ENCODE measurements at places on chromosomes 2 and 18.
A peak's percentile ranks its signal among the peaks of the same experiment; 100 is the strongest.

GRCh38 chr2:74374509-74375205 is 5.5 kb downstream of the DCTN1 start:
- no peak for DNase-seq

GRCh38 chr2:46200100-46200690 is 97.0 kb upstream of the EPAS1 start:
- no peak for DNase-seq

DNA sequence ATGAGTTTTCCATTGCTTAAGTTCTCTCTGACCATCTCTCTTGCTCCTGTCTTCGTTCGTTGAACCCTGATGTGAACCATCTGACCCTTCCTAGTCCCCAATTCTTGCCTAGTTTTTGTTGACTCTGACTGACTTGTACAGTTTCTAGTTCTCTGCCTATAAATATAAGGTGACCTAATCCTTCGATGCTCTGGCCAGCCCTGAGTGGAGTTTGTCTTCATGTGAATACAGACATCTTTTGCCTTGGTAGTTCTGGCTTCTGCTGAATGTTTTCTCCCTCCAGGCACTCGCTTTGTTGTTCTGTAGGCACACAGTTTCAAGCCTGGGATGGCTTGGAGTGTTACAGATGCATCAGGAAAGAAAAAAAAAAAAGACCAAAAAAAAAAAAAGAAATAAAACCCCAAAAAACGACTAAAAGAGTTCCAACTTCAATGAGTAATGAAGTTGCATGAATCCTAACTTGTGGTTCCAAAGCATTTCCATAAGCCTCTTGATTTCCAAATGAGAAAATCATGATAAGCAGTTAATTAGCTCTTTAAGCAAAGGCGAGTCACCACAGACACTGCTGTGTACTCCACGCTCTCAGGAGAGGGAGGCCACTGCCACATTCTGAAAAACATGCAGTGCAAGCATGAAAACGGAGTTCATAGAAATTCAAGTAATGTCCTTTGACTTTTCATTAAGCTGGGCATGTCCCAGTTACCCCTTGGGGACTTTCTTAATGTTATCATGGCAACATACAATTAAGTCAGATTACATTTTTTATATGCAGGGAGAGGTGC is 165.2 kb downstream of the TDRD15 start:
- DNase-seq, result no peak

- DNase-seq, result no peak
Measured at GRCh38 chr2:43321446-43321845, 95.0 kb upstream of the ZFP36L2 start.

DNA sequence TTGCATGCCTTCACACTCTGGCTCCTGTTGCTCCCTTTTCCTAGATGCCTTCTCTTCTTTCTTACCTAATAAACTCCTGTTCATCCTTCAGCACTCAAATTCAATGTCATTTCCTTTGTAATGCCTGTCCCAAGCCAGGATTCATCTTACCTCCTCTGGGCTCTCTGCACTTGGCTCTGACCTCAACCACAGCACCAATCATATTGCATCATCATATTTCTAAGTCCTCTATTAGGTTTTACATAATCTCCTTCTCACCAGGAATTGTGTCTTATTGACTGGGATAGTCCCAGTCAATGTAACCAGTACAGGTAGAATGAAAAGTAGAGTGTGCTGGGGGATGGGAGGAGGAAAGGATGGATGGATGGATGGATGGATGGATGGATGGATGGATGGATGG is 187.1 kb downstream of the NRP2 start:
- DNase-seq, result no peak

DNA sequence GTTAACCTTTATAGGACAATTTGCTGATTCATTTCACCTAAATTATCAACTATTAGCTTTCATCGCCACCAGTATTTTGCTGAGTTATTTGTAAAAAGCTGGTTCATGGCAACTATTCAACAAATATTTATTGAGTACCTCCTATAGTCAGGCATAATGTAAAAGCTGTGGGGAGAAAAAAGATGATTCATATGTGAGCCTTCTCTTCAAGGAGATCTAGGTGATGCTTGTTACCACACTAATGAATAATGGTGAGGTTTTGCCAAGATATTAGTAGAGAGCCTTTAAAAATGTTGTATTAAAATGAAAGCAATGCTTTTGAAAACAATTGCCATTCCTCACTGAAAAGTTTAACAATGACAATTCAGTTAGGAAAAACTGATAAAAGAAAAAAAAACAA is 187.8 kb downstream of the ANKRD44 start:
- DNase-seq, result no peak

GRCh38 chr18:75378376-75379315 is 48.9 kb downstream of the SMIM21 start:
- no peak for DNase-seq

DNA sequence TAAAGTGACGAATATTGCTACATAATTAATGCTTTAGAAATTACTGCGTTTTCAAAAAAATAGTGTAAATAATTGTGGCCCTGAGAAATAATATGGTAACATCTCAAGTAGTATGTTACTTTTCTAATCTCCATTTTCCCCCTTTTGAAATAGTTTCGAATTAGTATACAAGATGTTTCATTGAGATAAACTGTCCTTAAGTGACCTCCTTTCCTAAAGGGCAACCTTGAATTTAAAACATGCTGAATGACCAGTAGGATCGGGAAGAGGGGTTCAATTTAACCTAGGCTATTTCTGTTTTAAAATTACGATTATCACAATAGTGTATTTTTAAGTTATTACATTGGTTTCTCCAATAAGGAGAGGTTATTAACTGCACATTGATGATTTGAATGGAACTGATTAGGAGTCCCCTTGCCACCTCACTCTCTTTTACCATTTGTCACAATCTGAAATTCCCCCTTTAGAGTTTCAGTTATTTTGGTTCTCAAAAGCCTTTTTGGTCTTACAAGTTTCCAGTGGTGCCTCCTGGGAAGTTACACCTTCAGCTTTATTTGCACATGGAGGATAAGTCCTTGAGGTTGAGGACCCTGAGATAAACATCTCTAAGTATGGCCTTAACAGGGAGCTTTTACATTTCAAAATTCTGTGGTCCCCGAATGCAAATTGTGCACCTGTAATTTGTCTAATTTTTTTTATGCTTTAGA is 2.3 kb downstream of the ACTR3 start:
- DNase-seq, result peak; percentile 30

DNA sequence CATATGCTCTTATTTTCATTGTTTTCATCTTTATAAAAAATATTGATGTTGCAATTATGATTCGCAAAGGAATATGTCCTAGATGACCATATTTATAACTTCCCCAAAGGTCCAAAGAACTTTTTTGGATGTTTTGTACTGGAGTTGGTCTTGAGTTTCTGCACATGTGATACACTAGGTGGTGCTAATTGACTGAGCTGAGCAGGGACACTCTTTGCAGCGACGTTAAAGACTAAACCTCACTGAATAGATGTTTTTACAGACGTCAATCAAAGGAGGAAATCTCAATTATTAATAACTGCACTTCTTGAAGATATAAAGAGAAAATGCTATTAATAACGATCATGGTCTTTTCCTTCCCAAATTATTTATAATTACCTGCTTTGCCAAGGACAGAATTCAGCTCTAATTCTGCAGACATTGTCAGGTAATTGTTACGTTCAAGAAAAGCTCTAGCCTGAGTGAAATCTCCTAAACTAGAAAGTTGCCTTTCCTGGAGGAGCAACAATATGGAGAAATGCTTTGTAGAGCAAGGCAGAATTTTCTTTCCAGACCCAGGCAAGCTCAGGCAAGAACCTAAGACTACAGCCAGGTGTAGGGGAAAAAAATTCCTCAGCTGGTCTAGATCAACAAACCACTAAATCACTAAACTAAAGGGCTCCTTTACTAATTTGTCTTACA is 119.3 kb upstream of the RBBP8 start:
- DNase-seq, result peak; percentile 28

DNA sequence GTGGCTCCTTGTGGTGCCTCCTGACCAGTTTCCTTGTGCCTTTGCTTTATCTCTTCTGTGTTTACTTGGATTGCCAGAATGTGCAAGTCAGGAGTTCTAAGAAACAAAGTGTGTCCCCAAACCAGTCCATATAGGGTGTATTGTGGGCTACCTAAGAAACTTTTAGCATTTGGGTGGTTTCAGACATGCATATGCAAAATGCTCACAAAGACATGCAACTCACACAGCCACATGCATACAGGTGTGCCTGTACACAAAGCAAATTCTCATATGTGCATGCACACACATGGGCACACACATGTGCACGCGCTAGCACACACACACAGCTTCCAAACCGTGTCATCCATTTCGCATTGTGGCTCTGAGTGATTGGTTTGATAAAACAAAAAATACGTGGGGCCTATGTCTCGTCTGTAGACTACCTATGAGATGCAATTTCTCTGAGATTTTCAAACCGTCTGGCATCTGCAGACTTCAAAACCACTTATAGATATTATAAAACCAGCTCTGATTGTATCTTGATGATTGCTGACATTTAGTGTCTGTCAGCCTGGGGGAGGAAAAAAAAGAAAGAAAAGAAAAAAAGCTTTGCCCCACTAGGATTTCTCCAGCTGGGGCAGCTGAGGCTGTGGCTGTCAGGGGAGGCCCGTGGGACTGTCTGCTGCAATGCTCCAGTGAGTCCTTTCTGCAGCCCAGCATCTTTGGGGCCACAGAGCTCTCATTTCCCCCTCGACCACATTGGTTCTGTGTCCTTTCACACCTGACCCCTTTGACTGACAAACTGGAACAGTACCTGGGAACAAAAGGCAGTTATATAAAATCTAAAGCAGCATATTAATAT is 556.1 kb downstream of the CMPK2 start:
- no peak for DNase-seq

GRCh38 chr18:56738184-56738583 is 87.0 kb downstream of the WDR7 start:
- DNase-seq, result no peak

DNA sequence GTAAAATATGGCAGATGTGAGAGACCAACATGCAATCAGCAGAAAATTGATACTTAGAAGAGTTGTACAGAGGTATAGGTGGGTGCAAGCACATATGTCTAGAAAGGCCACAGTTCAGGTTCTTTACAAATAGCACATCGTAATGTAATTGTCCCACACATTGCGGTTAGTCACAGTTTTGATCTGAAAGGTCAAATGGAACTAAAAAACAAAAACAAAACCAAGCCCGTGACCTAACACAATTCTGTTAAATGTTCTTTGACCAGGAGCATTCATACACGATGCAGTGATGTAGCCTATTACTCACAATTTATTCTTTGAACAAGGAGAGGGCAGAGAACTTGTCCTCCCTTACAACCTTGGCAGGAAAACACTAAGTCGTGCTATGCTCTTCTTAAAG is 108.9 kb upstream of the MAP4K3 start:
- DNase-seq, result no peak

GRCh38 chr2:20599861-20600461 is 50.9 kb downstream of the HS1BP3 start:
- DNase-seq, result no peak

DNA sequence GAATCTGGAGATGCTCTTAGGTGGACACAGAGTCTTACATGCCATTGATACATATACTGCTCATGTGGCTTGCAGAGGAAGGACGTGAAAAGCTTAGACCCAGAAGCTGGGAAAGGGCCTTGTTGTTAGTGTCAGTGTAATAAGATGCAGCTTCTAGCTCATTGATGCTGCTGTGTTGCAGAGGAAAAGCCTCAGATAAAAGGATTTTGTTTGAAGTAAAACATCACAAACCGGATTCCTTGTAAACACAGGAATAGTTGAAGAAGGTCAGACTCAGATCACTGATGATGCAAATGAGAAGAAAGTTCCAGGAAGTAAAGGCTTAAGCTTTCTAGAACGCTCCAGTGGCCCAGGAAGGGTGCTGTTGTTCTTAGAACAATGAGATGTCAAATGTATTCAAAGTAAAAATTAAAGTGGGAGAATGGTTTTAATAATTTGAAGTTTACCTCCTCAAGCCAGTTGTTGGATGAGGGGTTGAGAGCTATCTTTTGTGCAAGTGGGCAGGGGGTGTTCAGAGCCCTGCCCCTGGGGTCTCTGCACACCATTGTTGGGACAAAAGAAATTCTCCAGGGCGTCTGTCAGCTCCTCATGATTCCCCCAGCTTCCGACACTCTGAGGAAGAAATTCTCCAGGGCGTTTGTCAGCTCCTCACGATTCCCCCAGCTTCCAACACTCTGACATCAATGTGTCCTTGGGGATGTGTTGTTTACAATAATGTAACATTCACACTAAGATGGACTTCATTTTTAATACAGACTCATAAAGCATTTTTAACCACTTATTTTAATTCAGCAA is 61.3 kb upstream of the CHMP1B start:
- DNase-seq, result no peak

- DNase-seq, result no peak
Measured at GRCh38 chr2:225165052-225165451, 122.8 kb upstream of the DOCK10 start.

DNA sequence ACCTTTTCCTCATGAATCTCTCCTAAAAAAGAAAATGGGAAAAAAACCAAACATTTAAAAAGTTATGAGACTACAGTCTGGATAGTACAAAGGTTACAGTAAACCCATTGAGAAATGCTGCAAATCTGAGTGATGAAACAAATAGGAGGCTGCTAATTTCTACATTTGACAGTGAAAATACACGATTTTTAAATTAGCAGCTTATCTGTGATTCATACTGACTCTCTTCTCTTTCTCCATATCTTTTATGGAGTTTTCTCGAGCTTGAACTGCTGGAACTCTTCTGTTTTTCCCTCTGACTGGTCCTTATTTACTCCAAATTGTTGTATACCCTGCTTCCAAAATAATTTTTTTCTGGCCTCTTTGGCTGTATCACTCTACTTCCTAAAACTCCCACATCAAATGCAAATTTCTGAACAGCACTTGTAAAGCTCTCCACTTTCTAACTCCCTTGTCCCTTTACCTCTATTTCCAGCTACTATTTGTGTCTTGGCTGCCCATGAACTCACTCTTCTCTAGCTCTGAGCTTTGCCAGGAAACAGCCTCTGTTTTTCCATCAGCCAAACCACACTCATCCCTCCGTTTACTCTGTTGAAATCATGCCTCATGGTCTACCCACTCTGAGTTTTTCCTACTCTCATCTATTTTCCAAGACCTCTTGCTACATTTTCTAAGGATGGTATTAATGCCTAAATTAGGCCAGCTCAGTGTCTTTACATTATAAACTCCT is 73.7 kb downstream of the RBMS1 start:
- DNase-seq, result peak; percentile 43

DNA sequence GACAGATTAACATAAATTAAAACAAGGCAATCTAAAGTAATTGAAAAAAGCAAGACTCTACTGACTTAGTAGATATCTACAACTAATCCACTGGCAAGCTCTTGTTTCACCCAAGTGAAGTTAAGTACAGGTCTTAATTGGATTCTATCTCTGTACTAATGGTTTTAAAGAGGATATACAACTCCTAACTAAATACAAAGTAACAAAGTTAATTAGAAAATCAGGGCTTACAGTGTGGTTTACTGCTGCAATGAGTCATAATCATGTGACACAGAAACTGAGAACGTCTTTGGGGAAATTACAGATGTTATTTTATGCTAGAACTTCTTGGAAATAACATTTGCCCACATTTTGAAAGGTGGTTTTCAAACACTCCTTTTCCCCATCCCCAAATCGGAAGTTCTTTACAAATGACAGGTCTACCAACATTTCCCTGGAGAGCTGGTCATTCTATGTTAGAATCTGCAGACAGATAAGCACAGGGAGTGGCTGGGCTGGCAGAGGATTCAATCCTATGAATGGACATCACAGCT is 245.3 kb downstream of the STK39 start:
- peak; percentile 56 for DNase-seq

GRCh38 chr2:172991031-172991430 is 84.6 kb upstream of the MAP3K20 start:
- no peak for DNase-seq

Data from suppressor macrophage treated with lipopolysaccharide for 4 hours (primary cell).